ENCODE measurements at places on chromosomes 5 and 9.

- no peak for DNase-seq
Observed at GRCh38 chr9:79129865-79130480, 441.8 kb upstream of the TLE4 start.

DNA sequence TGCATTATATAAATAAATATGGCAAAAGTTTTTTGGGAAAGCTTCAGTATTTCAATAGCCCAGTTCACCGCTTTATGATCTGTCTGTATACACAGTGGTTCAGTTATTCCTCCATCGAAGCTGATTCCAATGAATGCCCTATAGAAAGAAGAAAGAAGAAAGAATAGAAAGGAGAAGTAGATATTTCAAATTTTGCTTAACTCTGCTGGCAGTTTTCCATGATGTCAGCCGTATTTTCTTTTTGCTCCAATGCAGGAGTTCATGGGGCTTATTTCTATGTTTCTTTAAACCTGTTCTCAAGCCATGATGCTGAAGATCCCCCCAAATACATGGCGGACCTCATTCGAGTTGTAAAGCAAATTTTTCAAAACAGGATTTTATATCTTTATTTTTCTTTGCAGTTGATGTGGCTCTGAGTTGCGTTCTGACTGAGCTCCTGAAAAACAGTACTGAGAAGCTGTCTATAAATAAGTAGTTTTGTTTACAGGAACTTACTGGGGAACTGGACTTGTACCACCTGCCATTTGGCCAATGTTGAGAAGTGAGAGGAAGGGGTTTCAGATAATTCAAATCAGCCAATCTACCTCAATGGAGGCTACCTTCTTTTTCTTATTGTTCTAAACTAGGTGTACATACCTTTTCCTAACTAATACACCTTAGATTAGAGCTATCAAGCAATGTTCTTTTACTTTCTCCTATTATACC, 418.5 kb upstream of the MEF2C start:
- DNase-seq, result no peak

DNA sequence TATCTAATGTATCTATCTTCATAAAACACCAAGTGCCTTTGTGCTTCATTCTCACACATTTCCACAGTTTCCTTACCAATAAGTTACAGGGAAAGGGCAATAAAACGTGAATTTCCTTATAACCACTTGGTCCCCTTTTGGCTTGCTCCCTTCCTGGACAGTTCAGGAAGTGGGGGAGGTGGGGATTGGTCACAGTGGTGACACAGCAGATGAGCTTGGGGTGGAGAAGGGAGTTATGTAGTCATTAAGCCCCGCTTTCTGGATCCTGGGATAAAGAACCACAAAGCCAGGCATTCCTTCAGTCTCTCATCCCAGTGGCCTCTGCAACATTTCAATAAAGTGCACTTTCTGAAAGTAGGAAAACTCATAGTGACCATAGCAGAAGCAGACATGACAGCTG, 47.1 kb upstream of the FYB1 start:
- DNase-seq, result no peak

DNA sequence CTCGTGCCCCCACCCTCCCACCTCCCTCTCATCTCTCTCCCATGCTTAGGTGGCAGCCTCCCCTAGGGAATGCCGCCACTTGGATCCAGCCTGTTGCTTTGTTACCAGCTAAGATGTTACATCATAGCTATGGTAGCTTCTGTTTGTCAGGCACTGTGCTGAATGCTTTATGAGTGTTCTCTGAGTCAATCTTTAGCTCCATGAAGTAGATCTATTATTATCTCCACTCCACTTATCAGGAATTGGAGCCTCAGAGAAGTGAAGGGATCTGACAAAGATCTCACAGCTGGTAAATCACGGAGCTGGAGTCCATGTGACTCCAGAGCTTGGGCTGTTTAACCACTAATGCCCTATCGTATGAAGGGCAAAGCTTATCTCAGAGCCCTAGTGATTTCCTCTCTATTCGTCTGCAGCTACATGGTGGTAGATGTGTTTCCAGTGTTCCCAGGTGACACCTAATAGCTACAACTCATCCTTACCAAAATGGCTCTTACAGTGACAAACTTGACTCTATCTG, 54.1 kb downstream of the GARNL3 start:
- no peak for DNase-seq

DNA sequence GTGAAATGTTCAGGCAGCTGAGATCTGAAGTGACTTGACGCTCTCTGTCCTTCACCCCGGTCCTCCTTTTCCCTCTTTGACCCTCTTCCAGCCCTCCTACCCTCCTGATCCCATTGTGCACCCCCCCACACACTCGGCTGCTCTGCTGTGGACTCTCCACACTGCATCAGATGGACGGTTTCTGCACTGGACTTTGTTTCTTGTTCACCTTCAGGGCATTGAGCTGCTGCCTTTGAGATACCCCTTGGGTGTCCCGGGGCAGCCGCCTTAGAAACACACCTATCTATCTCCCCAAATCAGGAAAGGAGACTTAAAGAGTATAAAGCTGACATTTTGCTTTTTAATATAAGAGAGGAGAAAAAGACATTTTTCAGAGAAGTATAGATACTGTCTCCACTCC, 27.5 kb downstream of the AMBP start:
- no peak for DNase-seq

DNA sequence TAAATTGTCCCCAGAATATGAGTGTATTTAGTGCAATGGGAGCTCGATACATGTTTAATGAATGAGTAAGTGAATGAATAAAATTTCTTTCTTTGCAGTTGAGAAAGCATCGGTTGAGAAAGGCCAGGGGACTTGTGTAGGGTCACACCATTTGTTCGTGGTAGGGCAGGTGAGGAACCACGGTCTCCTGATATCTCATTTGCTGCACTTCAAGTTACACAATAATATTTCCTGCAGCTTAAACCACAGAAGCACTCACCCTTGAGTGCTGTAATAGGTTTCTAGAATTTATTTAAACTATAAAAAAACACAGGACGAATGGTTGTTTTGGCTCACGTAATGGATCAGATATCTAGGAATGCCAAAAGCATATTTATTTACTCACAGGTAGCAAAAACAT, 429.8 kb downstream of the SPATA31D1 start:
- DNase-seq, result no peak

DNA sequence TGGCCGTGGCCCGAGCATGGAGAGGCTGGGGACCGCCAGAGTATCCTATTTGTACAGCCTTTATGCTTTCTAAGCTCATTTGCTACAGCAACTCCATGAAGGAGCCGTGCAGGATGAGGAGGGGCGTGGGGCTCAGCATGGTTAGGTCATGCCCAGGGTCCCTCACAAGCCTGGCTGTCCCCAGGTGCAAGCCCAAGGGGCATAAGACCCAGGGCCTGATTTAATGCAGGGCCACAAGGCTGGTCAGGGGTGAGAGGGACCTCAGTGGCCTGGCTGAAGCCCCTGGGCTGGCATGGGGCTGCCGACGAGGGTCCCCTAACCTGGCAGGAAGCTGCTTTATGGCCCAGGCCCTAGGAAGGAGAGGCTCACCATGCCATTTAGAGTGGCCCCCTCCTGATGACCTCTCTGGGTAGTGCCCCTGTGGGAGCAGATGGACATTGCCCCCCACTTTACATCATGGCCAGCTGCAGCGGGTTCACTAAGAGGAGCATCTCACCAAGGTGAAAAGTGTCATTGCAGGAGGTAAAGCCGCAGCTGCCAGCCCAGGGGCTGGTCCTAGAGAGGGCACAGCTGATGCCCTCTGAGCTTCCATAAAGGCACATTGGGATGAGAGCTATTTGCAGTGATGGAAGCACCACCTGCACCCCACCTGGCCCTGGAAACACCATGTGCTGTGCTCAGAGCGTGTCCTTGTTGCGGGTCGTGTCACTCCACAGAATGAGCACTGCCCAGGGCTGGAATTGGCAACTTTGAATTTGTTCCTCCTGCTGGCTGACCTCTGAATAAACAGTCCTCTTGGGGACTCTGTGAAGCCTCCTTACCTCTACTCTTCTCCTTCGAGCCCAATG, 58.9 kb downstream of the ZNF618 start:
- no peak for DNase-seq

DNA sequence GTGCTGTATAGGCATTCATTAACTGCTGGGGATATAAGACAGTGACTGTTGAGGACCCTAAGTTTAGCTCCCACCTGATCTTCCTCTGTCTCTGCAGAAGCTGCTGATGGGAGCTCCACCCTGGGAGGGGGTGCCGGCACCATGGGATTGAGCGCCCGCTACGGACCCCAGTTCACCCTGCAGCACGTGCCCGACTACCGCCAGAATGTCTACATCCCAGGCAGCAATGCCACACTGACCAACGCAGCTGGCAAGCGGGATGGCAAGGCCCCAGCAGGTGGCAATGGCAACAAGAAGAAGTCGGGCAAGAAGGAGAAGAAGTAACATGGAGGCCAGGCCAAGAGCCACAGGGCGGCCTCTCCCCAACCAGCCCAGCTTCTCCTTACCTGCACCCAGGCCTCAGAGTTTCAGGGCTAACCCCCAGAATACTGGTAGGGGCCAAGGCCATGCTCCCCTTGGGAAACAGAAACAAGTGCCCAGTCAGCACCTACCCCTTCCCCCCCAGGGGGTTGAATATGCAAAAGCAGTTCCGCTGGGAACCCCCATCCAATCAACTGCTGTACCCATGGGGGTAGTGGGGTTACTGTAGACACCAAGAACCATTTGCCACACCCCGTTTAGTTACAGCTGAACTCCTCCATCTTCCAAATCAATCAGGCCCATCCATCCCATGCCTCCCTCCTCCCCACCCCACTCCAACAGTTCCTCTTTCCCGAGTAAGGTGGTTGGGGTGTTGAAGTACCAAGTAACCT, 22.1 kb downstream of the PCDHGC5 start:
- DNase-seq, result no peak

- DNase-seq, result no peak
Observed at GRCh38 chr9:8889100-8889499, 1089.5 kb upstream of the DMAC1 start.

DNA sequence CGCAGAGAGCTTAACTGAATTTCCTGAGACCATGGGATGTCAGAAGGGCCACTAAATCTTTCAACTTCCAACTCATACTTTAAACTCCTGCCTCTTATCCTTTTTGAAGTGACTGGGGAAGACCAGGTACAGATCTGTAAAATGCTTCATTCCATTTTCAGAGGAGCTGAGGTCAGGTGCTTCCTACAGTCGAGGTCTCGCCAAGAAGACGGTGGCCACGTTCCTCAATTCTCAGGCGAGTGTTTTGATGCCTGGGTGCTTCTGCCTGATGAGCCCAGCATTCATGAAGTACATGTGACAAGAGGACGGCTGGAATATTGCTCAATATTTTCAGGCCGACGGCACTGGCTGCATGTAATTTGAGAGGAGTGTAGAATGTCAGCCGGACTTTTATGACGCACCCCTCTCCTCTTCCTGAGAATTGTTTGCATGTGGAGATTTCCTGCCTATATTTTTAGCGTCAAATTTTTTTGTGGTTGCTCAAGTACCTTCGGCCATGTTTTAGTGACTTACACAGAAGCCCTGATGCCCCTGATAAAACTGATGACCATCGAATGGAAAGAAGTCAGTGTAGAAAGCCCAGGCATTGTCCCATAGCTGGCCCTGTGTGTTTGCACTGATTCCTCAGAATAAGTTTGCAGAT, 38.8 kb upstream of the GLRX start:
- no peak for DNase-seq

GRCh38 chr5:124990723-124991122, 244.3 kb upstream of the ZNF608 start:
- DNase-seq, result no peak

DNA sequence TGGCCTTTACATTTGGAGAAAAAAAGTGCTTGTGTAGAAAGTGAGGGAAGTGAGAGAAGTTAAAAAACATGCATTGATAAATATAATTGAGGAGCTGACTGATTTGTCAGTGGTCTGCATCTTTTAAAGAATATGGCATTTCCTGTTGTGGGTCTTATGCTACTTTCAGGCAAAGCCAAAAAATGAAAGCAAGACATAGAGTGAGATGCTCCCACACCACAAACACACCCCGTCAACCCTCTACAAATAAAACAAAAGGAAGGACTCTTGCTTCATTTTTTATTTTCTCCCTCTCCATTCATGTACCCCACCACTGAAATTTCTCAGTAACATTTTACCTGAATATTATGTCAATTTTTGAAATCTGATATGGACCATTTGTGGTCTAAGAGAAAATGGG, 22.1 kb upstream of the PLCXD3 start:
- no peak for DNase-seq

DNA sequence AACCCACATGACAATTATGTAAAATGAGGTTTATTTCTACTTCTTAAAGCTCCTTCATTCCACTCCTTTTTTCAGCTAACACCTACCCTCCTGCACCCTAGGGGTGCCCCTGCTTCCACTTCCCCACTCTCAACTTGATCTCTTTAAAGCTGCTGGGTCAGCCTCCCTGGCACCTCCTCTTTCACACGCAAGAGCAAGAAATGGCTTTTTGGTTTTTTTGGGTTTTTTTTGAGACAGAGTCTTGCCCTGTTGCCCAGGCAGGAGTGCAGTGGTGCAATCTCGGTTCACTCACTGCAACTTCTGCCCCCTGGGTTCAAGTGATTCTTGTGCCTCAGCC, 64.4 kb downstream of the SUSD1 start:
- DNase-seq, result no peak

- DNase-seq, result no peak
Observed at GRCh38 chr5:98503616-98504015, 269.8 kb upstream of the RGMB start.

- no peak for DNase-seq
Observed at GRCh38 chr5:42005561-42006153, 80.6 kb downstream of the FBXO4 start.

- no peak for DNase-seq
Observed at GRCh38 chr5:171010816-171011215, 149.0 kb downstream of the RANBP17 start.

- DNase-seq, result no peak
Observed at GRCh38 chr9:6239048-6239461, 23.4 kb downstream of the IL33 start.

- no peak for DNase-seq
Observed at GRCh38 chr9:114156657-114157421, 1.5 kb downstream of the COL27A1 start.

DNA sequence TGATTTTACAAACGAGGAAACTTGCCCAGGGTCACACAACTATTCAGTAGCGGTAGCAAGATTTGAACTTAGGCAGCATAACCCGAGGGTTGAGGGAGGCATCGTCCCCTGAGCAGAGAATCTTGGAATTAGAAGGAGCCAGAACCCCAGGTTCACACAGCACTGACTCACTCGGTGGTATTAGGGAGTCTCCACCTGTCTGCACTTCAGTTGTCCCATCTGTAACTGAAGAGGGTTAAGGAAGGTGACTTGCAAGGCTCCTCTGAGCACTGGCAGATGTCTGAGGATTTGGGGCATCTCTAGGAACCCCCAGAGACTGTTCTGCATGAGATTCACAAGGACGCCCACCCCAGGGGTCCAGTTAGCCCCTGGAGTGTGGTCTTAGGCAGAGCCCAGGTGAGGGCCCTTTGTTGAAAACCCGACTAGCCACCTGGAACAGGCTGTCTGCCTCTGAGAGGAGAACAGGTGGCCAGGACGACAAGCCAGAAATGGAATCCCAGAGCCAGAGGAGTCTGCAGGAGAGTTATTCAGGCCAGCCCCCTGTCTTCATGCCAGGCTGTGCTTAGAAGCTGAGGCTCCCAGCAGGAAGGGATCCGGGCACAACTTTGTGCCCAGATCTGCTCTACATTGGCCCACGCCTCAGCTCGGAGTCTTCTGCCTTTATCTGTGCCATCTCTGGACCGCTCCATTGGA, 50.0 kb upstream of the ORM1 start:
- no peak for DNase-seq

All from stimulated activated CD4-positive, alpha-beta T cell treated with anti-CD3 and anti-CD28 coated beads, Interleukin-1b, Interleukin-23, amount 100 ng/mL, for 1 hour (primary cell).